Cardiac septum (tissue), 1 donor: ENCODE measurements at places on chromosomes 13 and 19.

GRCh38 chr19:39499932-39500331 lies 1.2 kb downstream of the DLL3 start:
- DNase-seq, result no peak

DNA sequence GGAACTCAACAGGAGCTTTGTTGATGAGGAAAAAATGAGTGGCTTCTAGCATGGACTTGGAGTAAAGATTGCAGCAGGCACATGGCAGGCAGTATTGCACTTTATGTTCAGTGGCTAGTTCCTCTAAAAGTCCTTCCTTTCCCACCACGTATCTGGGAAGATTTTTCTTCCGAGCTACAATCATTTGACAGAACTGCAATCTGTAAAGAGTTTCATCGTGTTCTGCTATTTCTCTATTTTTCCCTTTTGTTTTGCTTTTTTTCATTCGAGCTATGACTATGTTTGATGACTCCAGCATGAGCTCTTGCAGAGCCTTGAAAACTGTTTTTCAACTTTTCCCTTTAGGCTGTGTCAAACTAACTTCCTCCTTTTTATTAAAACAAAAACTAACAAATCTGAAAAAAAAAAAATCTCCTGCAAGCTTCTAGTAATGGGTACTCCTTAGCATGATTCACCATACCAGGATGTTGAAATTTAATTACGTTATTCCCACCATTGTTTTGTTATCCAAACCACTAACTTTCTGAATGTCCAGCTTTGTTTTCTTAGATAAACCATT lies 12.3 kb downstream of the CLDN10 start:
- no peak for DNase-seq

DNA sequence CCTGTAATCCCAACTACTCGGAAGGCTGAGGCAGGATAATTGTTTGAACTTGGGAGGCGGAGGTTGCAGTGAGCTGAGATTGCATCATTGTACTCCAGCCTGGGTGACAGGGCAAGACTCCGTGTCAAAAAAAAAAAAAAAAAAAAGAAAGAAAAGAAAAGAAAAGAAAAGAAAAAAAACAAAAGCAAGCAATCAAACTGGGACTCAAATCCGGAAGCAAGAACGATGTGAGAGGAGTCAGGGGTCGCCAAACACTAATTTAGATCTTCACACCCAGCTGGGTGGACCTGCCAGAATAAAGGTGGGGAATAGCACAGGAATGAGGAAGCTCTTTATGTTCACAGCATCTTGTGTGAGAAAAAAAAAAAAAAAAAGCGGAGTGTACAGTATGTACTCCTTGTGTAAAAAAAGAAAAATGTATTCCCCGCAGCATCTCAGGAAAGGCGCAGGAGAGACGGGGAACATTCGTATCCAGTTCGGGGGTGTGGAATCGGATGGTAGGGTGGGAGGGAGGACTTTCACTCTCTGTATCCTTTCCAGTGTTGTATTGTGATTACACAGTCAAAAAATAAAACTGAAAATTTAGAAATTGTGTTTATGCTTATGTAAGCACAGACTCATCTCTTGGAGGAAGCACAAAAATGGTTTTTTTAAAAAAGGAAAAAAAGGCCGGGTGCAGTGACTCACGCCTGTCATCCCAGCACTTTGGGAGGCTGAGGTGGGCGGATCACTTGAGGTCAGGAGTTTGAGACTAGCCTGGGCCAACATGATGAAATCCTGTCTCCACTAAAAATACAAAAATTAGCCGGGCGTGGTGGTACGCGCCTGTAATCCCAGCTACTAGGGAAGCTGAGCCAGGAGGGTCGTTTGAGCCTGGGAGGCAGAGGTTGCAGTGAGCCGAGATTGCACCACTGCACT lies 7.6 kb downstream of the DNAJB1 start:
- no peak for DNase-seq

DNA sequence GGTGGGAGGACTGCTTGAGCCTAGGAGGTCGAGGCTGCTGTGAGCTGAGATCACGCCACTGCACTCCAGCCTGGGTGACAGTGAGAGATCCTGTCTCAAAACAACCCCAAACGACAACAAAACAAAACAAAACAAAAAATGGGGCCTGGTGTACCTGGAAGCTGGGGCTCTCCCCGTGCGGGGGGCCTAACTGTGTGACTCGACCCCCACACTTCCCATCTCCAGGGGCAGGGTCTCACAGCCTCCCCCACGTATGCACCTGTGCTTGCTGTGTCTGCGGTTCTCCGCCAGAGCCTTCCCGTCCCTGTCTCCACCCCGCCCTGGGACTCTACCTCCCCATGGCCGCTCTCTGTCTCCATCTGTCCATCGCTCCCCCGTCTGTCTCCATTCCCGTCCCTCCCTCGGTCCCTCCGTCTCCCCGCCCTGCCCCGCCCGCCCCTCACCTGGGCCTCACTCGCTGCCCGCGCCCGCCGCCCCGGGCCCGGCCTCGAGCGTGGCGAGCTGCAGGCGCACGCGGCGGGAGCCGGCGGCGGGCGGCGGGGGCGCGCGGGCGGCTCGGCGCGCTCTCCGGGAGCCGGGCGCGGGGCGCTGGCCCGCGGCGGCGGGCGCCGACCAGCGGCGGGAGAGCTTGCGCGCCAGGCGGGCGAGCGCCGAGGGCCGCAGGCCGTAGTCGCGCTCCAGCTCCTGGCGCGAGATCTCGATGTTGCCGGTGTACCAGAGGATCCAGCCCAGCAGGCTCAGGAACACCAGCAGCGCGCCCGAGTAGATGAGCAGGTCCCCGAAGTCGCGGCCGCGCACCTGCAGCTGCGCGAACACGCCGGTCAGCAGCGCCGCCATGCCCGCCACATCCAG lies 587 bp downstream of the TMEM238 start:
- no peak for DNase-seq

DNA sequence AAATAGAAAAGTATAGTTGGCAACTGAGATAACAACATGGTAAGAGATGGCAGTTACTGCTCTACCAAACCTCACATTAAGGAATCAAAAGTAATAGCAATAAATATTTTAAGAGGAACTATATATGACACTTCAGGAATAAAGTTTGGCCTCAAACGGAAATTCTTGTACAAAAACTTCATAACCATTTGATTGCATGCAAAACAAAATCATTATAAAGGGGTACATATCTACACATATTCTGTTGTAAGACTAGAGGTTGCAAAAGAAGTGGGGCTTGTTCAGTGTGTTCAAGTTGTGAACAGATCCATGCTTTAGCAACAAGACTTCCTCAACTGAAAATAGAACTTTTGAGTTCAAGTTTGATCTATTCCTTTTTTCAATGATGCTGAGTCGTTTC lies 133.5 kb upstream of the MIR17HG start:
- DNase-seq, result no peak

GRCh38 chr19:5406816-5407215 lies 48.4 kb upstream of the ZNRF4 start:
- no peak for DNase-seq
